ENCODE measurements at places on chromosomes 6 and 20.

DNA sequence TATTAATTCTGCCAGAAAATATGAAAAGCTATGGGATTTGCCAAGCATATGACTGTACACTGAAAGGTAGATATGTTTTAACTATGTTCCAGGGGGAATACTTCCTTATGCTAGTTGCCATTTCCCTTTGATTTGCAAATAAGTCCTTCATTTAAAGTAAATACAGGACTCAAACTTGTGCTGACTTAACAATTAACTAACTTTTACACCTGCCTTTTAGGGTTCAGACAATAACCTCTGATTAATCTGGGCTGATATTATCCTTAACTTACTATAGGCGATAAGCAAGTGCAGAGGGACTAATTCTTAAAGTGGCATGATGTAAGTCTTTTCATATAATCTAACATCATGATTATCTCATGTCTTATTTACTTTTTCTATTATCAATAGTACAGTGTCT, 143.1 kb downstream of the AHI1 start:
- no peak for DNase-seq

GRCh38 chr6:148343047-148343782, 577 bp downstream of the SASH1 start:
- no peak for DNase-seq

- no peak for DNase-seq
These were observed 100.0 kb downstream of the ATG5 start for GRCh38 chr6:106225581-106225980.

DNA sequence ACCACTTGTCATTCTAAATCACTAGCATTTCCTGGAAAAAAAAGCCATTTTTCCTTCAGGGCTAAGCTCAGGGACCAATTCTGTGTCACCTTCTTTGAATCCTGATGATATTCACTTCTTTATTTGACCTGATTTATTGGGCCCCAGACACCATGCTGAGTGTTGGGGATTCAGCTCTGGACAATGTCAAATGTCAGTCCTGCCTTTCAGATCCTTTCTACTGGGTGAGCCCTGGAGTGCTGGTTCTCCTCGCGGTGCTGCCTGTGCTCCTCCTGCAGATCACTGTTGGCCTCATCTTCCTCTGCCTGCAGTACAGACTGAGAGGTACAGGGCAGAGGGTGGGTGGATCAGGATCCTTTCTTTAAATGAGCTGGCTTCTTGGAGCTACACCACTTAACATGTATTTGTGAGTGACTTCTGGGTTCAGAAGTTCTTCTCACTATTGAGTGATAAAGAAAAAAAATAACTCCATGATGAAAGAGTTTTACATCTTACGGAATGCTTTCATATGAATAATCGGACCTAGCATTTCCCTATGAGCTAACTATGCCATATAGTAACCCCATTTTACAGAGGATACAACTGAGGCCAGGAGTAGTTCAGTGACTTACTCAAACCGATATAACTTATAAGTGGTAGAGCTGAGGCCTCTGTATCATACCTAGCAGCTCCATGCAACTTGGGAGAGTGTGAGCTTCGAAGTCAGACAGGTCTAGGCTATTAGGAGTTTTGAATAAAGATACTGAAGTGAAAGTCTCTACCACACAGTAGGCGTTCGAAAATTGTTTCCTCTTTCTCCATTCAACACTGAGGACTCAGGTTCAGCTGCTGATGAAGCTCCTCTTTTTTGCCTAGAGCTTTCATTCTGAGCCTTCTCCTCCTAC, 9.3 kb downstream of the MOG start:
- no peak for DNase-seq

DNA sequence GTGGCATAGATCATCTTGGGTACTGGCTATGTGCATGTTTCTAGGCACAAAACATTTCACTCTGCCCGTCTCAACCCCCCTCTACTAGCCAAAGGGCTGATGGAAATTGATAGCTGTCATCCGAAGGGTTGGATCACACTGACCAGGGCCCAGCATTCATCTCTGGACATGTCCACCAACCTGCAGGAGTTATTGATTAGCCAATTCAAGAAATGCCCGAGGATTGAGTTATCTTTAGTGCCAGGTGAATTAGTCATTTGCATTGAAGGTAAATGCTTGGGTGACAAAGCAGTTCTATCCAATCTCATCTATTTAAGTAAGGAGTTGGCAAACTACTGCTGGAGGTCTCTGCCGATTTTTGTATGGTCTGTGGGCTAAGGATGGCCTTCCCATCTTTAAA, 80.1 kb downstream of the CD164 start:
- no peak for DNase-seq

- DNase-seq: no peak
These were observed 107.8 kb downstream of the UBE3D start for GRCh38 chr6:82957868-82958245.

- no peak for DNase-seq
These were observed 648.5 kb downstream of the TFAP2A start for GRCh38 chr6:9766240-9766915.

DNA sequence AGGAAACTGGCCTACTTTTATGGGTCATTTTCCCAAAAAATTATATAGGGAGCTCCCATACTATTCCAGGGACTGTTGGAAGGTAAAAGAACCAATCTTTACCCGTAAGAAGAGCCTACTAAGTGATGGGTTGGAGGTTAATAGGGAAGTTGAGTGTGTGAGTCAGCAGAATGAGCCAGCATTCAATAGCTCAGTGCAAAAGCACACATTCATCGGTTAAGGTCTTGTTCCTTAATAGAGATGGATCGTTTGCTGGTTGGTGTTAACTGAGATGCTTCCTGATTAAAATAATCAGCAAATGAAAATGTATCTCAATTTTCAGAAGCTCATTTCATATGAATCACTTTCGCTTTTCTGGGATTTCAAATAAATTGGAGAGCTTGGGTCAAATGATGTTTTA, 115.3 kb upstream of the MRPS10 start:
- no peak for DNase-seq

GRCh38 chr20:15302075-15302474, 964.7 kb upstream of the FLRT3 start:
- DNase-seq: no peak

DNA sequence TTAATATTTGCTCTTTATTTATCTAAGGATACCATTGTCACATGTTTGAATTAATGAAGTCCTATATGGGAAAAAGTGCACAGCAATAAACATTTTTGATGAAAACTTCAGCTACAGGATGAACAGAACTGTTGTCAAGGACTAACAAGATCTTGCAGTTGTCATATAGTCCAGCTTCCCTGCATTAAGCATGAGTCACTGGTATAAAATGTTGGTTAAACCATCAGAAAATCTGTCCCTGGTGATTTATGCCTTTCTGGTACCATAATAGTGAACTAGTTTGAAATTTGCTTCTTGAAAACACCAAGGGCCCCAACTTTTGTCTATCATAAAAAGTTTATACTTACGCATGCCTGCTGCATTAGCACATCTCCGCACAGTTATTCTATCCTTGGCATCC, 60.4 kb upstream of the RSPO3 start:
- DNase-seq: no peak

GRCh38 chr20:38873050-38873581, 53.1 kb upstream of the FAM83D start:
- DNase-seq: peak; percentile 54

DNA sequence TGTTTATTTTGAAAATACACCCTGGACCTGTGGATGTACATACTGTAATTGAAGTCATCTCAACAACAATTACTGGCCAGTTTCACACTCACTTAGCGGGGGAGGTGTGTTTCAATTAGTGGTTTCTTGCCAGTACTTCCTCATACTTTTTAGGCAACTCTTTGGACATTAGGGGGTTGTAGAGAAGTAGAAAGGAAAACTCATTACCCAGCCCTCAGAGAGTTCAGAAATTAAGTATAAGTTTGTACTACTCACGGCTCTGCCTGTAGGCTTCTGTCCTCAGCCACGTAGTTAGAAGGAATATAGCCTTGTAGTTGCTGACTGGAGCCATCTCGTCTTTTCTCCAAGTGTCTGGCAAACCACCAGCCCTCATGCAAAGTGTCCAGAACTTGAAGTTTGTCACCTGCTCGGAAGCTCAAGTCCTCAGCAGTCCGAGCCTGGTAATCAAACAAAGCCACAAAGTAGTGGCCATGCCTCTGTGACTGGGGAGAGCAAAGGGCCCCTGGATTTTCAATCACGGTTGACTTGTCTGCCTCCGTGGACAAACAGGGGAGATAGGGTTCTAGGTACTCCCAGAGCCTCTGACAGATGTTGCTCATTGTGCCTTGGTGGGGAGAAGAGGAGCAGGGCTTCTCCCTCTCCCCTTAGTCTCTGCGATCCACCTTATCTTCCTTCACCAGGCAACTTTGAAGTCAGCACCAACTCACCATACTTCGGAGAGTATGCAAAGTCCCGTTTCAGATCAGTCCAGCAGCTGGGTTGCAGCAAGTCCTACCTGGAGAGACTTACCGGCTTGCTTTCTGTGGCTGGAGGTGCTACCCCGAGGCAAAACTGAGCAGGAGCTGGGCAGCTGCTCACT, 749 bp downstream of the FRK start:
- no peak for DNase-seq

- DNase-seq: no peak
These were observed 25.1 kb upstream of the RFPL4B start for GRCh38 chr6:112321941-112322424.

DNA sequence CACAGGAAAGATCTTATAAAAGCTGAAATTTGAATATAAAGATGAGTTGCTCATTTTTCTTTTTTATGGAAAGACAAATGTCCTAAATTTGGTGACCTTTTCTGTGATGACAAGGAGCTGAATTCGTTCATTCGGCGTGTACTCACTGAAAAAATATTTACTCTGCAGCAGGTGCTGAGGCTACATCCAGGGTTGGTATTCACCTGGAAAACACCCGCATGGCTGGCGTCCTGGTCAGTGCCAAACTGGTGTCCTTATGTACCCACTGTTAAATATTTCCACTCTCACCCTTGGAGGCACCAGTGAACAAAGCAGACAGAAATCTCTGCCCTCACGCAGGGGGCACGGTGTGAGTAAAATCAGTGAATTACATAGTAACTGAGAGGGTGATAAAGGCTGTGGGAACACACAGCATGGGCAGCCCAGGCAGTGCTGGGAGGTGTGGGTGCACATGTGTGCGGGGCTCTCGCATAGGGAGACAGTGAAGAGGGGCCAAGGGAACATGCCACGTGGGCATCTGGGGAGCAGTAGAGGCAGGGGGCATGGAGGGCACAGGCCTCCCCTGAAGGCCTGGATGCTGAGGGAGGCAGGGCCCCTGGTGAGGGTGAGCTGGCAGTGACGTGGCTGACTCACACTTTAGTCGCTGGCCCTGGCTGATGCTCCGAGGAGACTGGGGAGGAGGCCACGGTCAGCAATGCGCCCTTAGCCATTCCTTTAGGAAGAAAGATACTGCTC, 89.7 kb downstream of the INSM1 start:
- no peak for DNase-seq

DNA sequence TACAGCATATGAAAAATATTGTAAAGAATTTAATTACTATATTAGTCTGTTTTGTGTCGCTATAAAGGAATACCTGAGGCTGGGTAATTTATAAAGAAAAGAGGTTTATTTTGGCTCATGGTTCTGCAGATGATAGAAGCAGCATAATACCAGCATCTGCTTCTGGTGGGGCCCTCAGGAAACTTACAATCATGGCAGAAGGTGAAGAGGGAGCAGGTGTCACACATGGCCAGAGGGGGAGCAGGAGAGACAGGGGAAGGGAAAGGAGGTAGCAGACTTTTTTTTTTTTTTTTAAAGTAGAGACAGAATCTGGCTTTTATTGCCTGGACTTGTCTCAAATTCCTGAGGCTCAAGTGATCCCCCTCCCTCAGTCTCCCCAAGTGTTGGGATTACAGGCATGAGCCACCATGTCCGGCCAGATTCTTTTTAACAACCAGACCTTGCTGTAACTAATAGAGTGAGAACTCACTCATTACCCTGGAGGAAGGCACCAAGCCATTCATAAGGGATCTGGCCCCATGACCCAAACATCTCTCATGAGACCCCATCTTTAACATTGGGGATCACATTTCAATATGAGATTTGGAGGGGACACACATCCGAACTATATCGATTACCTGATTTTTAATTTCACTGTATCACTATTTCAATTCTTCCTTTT, 64.6 kb downstream of the MAN1A1 start:
- no peak for DNase-seq

DNA sequence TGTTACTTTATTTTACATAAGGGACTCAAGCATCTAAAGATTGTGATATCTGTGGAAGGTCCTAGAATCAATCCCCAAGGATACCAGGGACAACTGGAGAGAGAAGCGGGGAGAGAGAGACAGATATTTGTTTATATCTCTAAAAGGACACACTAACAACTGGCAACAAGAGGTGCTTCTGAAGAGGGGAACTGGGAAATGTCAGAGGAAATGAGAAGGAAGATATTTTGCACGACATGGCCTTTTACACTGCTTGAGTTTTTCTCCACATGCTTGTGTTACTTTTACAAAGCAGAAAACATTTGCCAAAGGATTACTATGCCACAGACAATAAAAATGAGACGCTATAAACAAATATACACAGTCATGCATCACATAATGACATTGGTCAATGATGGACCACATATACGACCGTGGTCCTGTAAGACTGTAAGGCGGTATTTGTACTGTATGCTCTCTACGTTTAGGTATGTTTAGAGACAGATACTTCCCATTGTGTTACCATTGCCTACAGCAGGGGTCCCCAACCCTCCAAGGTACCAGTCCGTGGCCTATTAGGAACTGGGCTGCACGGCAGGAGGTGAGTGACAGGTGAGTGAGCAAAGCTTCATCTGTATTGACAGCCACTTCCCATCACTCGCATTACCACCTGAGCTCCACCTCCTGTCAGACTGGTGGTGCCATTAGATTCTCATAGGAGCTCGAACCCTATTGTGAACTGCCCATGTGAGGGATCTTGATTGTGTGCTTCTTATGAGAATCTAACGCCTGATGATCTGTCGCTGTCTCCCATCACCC, 64.6 kb upstream of the PTPN1 start:
- DNase-seq: no peak

DNA sequence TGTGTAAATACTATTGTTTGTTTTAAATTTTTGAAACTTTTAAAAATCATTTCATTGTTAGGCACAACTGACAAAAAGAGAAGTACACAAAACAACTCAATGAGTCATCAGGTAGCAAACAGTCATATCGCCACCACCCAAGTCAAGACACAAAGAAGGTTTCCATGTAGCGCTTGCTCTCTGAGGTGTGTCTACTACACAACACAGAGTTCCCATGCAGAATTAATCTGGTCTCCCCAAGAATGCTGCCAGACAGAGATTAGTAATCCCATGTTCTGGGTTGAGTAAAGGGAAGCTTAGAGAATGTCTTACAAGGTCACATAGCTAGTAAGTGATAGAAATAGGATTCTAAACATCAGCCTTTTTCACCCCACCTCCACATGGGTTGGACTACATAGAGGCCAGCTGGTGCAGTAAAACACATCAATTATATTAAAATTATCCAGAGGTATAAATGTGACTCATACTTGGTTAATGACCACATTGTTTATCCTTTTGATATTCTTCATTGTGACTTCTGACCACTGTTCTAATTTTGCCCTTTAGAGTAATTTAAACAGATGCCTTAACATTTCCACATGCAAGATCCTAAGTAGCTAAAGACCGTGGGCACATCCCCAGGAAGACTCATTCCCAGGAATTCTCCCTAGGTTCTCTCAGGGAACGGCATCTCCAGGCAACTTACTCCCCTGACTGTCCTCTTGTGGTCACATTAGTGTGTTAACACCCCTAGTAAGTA, 413.5 kb downstream of the PRKN start:
- DNase-seq: no peak

All from activated T-helper 1 cell treated with Interleukin-2 at 50 U/mL for 16 hours (primary cell).